ENCODE measurements at places on chromosomes 7 and 10.

GRCh38 chr10:3486346-3487065 is 298.5 kb downstream of the KLF6 start:
- no peak for DNase-seq

- no peak for DNase-seq
These were observed 20.8 kb upstream of the GGCT start for GRCh38 chr7:30525429-30525828.

DNA sequence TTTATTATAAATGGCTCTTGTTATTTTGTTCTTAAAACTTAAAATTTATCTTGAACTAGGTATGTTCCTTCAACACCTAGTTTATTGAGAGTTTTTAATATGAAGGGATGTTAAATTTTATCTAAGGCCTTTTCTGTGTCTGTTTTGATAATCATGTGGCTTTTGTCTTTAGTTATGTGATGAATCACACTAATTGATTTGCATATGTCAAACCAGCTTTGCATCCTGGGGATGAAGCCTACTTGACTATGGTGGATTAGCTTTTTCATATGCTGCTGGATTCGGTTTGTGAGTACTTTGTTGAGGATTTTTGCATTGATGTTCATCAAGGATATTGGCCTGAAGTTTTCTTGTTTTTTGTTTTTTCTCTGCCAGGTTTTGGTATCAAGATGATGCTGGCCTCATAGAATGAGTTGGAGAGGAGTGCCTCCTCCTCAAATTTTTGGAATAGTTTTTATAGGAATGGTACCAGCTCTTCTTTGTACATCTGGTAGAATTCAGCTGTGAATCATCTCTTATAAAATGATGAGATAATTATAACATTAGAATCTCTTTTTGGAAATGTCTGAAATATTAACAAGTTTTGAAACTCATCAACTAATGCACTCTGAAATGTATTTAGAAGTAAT is 78.7 kb upstream of the AGR3 start:
- DNase-seq = no peak

DNA sequence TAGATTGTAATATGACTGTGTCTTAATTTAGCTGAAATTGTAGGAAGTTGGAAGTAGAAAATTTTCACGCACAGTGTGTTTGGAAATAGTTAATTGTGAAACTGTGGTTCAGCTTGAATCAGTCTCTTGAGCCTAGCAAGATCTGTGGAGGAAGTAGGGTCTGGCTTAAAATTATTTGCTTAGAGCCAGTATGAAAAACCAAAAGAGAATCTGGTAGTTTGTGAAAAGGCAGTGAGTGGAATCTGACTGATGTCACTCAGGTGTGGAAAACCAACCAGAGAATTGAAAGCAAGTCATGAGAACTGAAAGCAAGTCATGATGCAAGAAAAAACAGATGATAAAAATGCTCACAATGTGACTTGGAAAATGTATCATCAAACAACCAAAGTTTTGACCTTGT is 11.5 kb downstream of the LIPJ start:
- no peak for DNase-seq

GRCh38 chr7:142327628-142328405 is 70.0 kb upstream of the PRSS58 start:
- no peak for DNase-seq

DNA sequence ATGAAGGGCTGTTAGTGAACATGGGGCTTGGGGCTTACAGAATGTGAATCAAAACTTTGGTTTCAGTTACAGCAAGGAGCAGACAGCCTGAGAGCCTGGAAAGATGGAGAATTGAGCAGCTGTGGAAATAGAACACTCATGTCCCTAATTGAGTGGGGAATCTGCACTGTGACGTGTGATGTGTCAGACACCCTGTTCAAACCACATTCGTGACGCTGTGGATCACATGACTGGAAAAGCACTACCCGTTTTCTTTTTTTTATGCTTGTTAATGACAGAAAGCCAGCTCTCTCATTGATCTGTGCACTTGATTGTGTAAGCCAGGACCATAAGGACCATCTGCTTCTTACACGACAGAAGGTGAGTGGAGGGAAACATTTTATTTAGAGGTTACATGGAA is 15.1 kb upstream of the TBX20 start:
- DNase-seq = no peak

DNA sequence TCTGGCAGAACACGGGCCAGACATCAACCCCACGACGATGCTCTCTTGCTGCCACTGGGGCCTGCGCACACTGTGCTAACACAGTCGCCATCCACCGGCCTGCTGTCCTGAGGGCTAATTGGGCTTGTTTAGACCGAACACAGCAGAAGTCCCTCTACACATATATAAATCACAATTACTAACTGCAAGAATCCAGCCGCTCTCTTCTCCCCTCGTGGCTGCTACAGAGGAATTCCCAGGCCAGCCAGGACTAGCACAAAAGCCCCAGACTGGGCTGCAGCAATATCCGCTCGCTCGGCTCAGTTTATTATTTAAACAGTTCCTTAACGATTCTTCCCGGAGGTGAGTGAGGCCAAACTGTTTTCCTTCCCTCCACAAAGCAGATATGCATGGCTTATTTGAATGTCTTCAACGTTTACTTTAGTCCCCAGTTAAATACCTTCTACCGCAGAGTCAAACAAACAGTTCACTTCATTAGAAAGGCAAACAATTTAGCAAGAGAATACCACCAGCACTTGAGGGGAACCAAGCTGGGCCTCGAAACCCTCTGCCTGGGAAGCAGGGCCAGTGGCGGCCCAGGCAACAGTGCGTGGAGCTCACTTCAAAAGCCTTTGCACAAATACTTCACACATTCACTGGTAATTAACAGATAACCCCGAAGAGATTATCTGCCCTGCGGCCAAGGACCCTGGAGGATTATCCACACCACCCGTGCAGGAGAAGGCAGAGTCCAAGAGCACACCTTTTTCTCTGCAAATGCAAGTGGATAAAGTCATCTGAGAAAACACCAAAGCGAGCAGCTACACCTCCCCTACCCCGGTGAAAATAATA is 145.3 kb downstream of the GLI3 start:
- no peak for DNase-seq

DNA sequence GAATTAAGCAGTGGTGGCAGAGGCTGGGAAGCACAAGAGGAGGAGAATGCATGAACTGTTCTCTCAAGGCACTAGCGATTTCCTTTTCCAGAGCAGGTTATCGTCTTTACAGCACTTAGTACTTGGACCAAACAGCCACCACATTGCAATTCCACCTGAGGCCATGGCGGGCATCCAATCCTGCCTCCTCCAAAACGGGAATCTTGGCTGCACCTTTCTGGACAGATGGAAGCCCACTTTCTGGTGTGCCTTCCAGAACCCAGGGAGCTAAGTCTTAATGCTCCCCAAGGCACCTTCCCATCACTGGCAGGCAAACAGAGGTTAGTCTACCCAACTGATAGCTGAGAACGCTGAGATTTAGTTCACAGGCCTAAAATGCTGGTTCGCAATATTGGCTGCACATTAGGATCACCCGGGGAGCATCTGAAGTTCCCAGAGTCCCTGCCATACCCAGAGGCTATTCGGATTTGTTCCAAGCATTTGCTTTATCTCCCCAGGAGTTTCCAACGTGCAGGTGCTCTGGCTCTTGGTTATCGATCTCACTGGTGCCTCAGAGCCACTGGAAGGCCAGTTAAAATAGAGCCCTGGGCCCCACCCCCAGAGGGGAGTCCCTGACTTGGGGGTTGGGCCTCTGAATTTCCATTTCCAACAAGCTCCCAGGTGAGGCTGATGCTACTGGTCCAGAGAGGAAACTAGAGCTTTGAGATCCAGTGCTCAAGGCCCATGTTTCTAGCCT is 62.2 kb downstream of the KCNMA1 start:
- DNase-seq = no peak

GRCh38 chr7:132383962-132384361 is 192.3 kb downstream of the PLXNA4 start:
- no peak for DNase-seq

DNA sequence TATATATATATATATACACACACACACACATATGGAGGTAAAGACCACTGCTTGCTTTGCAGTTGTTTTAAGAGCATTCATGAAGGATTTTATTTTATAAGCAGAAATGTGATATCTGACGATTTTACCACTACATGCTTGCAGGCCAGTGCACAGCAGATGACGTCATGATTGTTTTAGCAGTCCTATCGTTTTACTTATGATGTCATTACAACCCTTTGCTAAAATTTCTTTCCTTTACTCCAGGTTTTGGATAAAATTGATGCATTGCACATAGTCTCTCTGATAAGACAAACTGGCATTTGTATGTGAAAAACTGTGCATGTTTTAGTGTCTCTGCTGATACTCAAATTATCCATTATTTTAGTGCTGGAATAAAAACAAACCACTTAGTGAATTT is 9.2 kb downstream of the EGFR start:
- no peak for DNase-seq

DNA sequence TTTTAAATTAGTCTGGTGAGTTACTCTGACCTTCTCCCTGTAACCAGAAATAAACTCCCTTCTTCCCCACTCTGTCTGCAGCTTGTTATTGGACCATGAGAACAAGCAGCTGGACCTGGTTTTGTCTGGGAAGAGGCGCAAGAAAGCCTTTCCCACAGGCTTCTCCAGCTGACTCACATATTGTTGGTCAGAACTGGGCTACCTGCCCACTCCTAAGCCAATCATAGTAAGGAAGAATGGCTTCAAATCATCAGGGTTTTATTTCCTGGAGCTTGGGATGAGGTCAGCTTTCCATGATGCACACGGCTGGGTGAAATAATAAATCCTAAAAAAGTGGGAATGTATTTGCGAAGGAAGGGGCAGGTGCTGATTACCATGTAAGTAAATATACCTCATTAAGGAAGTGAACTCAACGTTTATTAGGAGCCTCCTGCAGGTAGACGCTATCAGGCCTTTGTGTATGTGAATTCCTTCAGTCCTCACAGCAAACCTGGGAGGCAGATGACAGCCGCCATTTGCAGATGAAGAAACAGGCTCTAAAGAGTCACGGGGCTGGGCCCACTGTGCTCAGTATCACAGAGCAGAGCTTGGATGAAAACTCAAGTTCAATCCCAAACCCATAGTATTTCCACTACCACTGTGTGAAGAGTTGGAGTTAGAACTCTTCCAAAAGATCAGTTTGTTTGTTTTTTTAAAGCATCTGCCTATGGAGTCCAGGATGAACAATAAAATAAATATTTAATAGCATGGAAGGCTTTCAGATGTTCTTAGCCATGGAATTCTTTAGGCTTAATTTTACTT is 32.8 kb downstream of the IL15RA start:
- no peak for DNase-seq

DNA sequence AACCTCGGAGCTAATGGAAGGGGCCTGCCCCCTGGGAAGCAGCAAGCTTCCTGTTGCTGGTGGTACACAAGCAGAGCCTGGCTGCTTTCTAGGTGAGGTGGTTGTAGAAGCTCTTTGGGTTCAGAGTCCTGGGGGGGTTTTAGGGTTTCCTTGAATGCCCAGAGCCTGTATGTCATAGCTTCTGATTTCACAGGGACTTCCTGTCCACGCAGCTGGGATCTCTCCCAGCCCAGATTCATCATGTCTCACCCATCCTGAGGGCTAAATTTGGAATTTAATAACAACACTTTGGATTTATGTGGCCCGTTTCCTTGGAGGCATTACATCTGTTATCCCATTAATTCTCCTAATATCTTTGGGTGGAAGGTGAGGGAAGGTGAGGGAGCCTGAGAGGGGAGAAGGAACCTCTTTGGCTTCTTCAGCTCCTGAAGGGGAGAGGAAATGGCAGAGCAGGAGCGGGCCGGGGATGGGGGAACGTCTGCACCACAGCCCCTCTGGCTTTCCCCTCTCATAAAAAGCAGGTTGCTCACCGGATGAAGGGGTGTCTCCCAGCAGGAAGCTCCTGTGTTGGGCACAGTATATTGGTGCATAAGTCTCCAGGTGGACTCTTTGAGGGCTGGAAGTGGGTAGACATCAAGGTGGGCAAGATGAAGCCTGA is 19.7 kb downstream of the RPS24 start:
- DNase-seq = no peak

- no peak for DNase-seq
These were observed 1.3 kb downstream of the TYSND1 start for GRCh38 chr10:70145166-70145665.

DNA sequence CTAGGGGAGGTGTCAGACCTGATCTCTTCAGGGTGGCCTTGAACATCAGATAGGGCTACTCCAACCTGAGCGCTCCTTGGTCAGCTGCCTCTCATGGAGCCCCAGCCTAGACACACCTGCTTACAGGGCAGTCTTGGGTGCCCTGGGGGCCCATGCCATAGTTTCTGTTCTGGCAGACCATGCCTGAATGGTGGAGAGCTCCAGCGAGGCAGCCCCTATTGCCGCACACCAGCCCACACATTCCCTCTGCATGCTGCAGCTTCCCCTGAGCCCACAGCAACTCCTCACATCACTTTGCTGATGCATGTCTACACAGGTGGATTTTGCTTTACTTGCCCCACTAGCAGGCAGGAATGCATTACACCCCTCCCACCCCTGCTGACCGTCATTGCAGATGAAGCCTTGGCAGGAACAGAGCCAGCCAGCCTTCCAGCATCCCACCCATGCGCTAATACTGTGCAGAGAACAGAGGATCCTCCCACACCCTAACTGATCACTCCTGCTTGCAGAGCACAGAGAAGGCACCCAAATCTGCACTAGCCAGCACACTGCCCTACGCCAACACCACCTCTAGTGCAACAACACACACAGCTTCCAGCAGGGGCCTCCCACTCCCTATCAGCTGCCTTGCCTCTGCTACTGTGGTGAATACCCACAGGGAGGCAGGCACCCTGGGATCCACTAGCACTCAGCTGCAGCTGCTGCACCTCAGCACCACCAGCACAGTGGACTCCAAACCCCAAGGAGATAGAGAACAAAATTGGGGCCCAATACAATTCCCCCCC is 43.0 kb upstream of the GRM3 start:
- no peak for DNase-seq

- DNase-seq = no peak
These were observed 1250.6 kb upstream of the LRRTM3 start for GRCh38 chr10:65675236-65675635.

DNA sequence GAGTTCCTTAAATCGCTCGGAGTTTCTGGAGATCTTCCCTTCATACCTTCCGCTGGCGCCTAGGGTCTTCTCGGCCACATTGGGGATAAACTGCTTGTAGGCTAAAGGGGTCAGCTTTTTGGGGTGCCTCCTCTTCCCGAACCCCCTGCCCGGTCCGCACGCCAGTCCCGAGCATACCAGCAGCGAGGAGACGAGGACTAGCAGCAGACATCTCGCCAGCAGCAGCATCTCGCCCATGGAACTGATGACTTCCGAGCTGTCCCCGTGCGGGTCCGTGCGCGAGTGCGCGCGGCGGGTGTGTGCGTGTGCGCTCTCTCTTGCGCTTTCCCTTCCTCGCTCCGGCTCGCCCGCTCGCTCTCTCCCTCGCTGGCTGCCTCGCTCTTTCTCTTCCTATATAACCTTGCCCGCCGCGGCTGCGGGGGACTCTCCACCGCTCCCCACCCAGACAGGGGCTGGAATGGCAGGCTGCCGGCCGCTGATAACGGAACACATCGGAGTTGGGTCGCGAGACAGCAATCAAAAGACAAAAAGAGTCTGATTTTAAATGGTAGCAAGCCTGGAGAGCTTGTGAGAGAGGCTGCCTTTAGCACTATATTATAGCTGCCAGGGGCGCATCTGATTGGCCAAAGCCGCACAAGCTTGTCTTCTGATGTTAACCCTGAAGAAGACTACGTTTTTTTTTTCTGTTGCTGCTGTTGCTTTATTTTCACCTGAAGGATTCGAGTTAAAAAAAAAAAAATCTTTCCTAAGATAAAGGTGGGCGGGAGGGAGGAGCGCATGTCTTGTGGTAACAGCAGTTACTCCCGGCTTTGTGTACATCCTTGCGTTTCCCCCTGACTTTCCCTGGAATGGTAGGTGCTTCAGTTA is at the start of gene SHH:
SHH (minus strand) TSS at position 569 of the 867 bp plus-strand sequence; CDS start at position 228, 341 bp downstream.
- no peak for DNase-seq
